ENCODE measurements at places on chromosomes 5 and 9. TPM values are rescaled to one million over a fixed set of nuclear protein-coding genes. Genes with fewer than 3 reads are reported as not detected.

The TNFSF8 gene
- polyA plus RNA-seq = 0.05 TPM

The CFAP77 gene
- polyA plus RNA-seq = not detected

The LRRC26 gene
- polyA plus RNA-seq = not detected

The PIGO gene
- polyA plus RNA-seq = 26.1 TPM

The NFIL3 gene
- polyA plus RNA-seq = 24.4 TPM

The PCA3 gene
- 0.07 TPM for polyA plus RNA-seq

The SPOUT1 gene
- 28.8 TPM for polyA plus RNA-seq

The TIMD4 gene
- not detected for polyA plus RNA-seq

The SLC45A2 gene
- polyA plus RNA-seq = 0.26 TPM

The GHR gene
- polyA plus RNA-seq = 1.2 TPM

The IFNA21 gene
- polyA plus RNA-seq = not detected

The SOHLH1 gene
- polyA plus RNA-seq = 0.31 TPM

The SDHA gene
- polyA plus RNA-seq = 41.9 TPM
